ENCODE measurements at places on chromosomes 3 and 15.

DNA sequence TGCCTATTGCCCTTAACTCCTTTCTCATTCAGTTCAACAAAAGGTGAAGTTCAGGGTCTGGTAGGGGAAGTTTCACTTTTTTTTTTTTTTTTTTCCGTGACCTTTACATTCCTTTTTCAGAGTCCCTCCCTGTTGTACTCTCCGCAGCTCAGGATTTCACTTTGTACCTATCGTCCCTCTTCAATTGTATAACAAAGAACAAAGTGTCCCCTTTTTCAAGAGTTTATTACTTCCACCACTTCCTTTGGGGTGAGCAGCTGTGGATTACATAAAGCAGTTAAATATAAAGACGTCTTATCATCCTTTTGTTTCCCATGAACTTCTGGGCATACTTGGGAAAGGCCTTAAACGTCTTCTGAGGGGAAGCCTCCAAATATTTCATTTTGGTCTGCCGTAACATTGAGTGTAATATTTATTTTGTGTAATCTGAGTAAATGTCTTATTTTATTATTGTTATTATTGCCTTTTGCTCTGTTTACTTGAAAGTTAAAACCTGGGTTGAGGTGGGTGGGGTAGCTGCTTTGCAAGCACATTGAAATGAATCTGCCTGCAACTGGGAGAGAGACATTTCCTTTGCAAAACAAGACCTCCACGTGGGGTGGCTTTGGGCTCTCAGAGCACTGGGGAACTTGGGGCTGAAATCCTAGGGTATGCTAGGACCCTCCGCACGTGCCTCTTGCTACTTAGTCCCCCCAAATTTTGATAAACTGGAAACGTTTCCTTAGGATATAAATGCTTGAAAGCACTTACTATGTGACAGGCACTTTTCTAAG lies 169.4 kb downstream of the MCTP2 start:
- no peak for DNase-seq

GRCh38 chr3:63116922-63117321 lies 161.2 kb upstream of the SYNPR start:
- no peak for DNase-seq

GRCh38 chr3:52396907-52397591 lies 47.9 kb downstream of the SEMA3G start:
- no peak for DNase-seq

- DNase-seq: no peak
Observed at GRCh38 chr3:37124435-37124834, 49.9 kb downstream of the LRRFIP2 start.

- peak; percentile 40 for DNase-seq
Observed at GRCh38 chr15:45634432-45635190, at the start of gene SQOR. Gene SQOR, plus strand, starts transcription at chr15:45635029. Its CDS starts 23,895 bp downstream, at chr15:45658924.

DNA sequence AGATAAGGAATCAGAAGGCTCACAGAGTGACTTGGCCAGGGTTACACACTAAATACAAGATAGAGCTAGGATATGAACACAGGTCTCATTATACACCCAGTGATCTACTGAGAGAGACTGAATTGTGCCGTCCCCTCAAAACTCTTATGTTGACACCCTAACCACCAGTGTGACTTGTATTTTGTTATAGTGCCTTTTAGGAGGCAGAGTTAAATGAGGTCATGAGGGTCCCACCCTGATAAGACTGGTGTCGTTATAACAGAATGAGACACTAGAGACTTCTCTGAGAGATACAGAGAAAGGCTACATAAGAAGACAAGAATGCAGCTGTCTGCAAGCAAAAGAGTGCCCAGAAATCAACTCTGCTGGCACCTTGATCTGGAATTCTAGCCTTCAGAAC lies 12.6 kb downstream of the KPNA1 start:
- DNase-seq: no peak
